ENCODE measurements at places on chromosomes 11 and 22.

GRCh38 chr11:92758241-92758780, 211.1 kb upstream of the MTNR1B start:
- no peak for DNase-seq

DNA sequence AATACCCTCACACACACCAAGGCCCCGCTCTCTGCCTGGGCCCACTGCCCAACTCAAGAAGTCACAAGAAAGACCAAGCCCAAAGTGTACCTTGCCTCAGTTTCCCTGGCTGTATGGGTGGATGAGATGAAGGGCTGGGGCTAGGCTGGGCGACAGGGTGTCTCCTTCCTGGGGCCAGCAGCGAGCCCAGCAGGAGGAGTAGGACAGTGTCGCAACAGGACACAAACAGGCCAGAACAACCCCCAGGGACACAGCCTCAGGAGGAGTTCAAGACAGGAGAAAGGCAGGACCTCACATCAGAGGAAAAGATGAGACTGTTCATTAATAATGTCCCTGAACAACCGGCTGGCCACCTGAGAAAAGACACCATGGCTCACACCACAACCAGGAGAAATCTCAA, 13.3 kb downstream of the CSNK1E start:
- no peak for DNase-seq

- DNase-seq: no peak
These were observed 55.8 kb downstream of the MS4A13 start for GRCh38 chr11:60570970-60571369.

- no peak for DNase-seq
These were observed 152.0 kb downstream of the TBC1D22A start for GRCh38 chr22:46914481-46914880.

DNA sequence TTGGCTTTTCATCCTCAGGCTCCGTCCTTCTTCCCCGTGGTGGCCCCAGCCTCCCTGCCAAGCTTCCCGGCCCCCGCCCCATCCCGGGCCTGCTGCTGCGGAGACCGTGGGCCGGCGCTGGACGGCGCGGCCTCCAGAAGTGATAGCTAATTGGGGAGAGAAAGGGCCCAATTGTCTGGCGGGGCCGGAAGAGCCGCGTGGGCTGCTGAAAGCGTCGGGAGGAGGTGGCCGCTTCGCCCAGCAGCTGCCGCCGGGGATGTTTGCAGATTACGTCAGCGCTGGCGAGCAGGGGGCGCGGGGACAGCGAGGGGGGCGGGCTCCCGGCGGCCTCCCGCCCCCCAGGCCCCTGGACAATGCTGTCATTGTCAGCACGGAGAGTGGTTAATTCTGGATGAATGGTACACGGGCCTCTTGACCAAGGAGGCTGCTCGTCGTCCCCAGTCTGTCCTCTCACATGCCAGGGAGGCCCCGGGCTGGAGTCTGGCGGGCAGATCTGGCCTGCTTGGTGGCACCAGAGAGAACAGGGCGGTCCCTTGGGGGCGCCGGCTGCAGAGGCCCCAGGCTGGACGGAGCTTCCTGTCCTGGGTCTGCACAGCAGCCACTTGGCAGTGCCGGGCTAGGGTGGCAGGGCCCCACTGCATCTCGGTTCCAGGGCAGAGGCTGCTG, 1.6 kb downstream of the SMIM38 start:
- DNase-seq: peak; percentile 88

DNA sequence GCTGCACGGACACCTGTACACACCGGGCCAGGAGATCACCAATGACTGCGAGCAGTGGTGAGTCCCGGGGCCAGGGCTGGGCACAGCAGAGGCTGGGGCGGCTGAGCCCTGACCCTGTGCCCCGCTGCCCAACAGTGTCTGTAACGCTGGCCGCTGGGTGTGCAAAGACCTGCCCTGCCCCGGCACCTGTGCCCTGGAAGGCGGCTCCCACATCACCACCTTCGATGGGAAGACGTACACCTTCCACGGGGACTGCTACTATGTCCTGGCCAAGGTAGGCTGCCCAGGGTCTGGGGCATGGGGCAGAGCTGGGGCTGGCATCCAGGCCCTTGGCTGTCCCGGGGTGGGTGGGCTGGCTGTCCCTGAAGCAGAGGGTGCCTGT, 7.7 kb downstream of the MUC2 start:
- no peak for DNase-seq

DNA sequence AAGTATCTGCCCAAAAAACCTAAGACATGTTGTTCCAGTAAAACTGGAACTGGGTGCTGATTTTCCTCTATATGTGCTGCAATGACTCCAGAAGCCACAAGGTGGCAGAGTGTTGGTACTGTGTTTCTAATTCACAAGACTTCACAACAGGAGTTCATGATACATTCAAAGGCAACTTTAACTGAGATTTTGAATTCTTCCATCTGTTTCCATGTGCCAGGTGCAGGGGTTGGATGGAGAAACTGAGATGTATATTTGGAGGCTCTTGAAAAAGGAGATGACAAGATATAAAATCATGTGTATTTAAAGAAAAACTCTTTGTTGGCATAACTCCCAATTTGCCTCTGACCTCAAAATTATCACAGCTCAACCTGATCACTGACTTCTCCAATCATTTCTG, 1098.6 kb upstream of the CCDC90B start:
- peak; percentile 10 for DNase-seq

DNA sequence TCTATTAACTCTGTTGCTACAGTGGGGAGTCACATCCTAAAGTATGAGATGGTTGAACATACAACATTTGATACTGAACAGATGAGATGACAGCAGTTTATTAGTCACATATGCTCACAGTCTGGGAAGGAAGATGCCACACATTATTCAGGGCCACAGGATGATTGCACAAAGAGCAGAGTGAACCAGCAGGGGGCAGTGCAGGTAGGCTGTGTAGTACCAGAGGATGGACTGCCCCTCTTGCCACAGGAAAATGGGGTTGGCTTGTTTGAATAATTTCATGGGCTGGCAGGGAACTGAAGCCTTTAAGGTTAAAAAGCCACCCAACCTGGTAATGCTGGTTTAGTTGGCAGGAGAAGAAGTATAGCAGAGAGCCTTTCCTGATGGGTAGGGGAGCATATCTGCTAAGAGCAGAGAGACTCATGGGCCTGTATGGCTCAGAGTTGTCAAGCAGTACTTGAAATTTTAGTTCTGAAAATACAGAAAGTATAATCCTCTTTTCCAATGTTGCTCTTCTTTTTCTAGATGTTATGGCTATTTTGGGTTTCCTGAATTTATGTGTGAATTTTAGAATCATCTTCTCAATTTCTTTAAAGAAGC, 180.4 kb upstream of the B3GAT1 start:
- no peak for DNase-seq

DNA sequence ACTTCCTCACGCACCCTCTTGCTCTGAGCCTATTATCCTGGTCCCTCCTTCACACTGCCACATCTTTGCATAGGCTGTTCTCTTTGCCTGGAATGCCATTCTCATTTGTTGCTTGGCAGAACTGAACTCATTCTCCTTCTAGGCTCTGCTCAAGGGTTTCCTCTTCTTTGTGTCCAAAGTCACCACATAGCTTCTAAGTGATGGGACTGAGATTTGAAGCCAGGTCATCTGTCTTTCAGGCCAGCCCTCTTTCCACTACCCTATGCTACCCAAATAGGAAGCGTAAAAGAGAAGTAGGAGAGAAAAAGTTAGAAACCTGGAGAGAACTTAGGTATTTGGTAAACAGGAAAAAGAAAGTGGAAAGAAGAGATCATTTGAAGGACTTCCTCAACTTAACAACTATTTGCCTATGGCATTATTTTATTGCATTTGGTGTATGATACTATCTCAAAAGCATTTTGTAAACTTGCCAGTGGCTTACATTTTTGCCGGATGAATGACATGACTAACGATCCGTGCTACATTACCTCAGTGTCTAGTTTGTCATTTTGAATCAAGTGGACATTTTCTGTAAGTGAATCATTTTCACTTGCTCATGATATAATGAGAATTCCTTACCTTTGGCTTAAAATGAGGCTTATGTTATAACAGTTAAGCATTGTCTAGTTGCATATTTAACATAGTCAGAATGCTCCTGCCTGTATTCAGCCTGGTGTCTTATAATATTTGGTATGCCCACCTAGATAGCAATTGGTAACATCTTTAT, 18.5 kb downstream of the NF2 start:
- DNase-seq: no peak

GRCh38 chr22:19052941-19053541, 69.2 kb downstream of the DGCR2 start:
- DNase-seq: no peak

- DNase-seq: no peak
These were observed 32.4 kb upstream of the CD44 start for GRCh38 chr11:35106595-35106994.

GRCh38 chr11:66285250-66285947, 3.5 kb downstream of the YIF1A start:
- DNase-seq: no peak

- DNase-seq: no peak
These were observed 1.9 kb downstream of the GDPD4 start for GRCh38 chr11:77299528-77299993.

DNA sequence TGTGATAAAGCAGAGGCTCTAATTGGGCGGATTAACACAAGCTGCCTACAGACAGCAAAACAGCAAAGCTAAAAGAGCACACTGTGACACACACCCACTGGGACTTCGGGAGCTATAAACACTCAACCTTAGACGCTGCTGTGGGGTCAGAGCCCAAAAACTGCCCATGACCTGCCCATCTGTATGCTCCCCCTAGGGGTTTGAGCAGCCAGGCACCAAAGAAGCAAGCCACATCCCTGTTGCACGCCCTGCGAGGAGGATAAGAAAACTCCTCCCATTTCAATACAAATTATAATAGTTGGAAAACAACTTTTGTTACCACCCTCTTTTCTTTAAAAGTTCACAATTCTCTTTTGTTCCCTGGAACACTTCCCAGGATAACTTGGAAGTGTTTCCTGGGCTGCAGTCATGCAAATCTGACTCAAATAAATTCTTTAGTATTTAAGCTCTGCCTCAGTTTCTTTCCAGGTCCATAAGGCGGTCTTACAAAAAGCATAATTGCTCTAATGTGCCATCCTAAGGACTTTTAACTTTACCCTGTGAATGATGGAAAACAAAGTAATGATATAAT, 86.4 kb downstream of the DLG2 start:
- no peak for DNase-seq

DNA sequence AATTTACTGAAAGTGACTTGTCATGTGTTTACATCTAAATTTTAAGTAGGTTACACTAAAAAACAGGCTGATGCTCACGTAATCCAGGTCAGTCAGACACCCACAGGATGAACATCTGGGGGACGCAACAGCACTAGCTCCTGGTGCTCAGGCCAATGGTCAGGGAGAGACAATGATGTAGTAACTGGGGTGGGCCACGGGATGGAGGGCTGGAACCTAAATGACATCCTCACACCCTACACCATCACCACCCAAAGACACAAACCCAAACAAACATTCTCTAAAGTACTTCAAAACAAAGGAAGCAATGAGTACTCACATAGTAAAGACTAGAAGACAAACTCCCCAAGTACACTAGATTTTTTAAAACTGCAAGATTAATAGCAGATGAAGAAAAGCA, 53.5 kb upstream of the SLC25A1 start:
- DNase-seq: no peak

GRCh38 chr11:32478277-32478731, 43.0 kb upstream of the WT1 start:
- no peak for DNase-seq

DNA sequence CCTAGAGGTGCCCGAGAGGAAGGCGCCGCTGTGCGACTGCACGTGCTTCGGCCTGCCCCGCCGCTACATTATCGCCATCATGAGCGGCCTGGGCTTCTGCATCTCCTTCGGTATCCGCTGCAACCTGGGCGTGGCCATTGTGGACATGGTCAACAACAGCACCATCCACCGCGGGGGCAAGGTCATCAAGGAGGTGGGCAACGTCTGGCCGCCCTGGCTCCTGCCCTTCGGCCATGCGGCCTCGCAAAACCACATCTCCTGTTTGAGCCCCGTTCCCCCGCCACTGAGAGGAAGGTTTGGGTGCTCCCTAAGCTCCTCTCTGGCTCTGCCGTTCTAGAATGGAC, 3.4 kb downstream of the SLC17A6 start:
- no peak for DNase-seq
